NCI-H446 (cell line): ENCODE measurements at places on chromosomes 1 and 21.

GRCh38 chr1:53871773-53872484 is 17.7 kb downstream of the YIPF1 start:
- no peak for DNase-seq

GRCh38 chr1:230276401-230276800 is 149.7 kb downstream of the PGBD5 start:
- DNase-seq: no peak

- DNase-seq: no peak
Observed at GRCh38 chr1:194512957-194513356, 1326.5 kb upstream of the B3GALT2 start.

DNA sequence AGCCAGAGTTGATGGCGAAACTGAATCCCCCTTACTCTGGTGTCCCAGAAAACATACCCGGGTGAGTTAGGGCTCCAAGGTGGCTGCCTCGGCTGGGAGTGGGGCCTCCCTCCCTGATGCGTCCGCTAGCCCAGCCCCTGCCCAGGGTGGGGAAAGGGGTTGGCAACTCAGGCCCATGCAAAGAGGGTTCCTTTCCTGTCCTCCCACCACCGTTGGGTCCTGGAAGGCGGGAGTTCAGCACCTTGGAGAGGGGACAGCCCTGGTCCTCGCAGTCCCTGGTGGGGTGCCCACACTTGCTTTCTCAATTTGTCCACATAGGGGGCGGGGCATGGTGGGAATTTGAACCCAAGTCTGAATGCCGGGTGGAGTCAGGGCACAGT is 6.1 kb downstream of the SRM start:
- no peak for DNase-seq

GRCh38 chr1:85417017-85417416 is 47.9 kb downstream of the DDAH1 start:
- peak; percentile 78 for DNase-seq

DNA sequence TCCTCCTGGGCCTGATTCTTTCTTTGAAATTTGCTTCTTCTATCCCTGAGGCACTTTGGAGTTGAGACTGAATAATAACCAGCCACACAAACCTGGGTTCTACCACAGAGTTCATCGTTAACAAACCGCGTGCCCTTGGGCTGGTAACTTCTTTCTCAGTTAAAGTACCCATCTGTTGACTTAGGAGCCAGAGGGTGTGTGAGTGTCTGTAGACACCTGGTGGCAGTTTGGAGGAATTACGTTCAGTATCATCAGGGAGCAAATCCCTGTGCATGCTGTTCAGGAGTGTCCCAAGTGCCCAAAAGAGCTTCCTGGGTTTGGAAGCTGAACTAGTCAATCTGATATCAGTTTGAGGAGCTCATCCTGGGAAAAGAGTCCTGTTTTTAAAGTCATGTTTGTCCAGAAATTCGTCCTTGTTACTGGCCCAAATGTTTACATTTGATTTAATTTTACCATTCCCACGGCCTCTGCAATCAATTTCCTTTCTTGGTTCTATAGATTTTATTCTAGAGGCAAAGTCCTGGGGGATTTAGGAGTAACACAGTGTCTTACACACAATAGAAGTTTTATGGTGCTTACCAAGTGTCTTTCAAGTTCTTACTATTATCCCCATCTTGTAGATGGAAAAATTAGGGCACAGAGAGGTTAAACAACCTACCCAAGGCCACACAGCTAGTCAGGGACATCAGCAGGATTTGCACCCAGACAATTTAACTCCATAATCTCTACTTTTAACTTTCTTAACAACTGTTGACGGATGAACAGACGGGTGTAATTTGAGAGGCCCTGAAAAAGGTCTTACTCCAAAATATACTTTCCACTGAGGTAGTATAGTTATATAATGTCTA is 26.7 kb upstream of the RPTN start:
- DNase-seq: peak; percentile 73

GRCh38 chr1:48017716-48018115 is 20.5 kb upstream of the TRABD2B start:
- no peak for DNase-seq

DNA sequence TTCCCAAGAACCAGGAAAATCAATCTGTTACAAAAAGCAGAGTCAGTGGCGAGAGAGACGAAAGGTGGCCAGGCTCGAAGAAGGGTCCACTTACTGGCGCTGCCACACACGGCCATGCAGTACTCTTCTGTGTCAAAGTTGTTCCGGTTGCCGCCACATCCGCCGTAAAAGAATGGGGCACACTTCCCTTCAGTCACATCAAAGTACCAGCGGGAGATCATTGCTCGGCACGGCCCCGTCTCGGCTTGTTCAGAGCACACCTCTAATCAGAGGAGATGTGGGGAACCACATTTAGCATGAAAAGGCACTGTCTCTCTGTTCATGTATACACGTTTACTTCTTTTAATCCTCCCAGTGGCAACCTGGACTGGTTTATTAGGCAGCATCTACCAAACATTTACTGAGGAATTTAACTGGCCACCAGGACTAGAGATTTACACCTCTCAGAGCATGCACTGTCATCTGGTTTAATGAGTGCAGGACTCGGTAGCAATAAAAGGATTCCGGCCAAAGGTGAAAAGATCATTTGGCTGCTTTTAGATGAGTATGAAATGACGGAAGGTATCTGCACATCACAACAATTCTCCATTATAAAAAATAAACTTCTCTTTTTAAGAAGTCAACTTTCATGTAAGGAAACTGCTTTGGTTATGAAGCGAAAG is 170.5 kb downstream of the APP start:
- no peak for DNase-seq
